Urinary bladder (tissue), 4 donors: ENCODE measurements at places on chromosomes 7 and 10. TPM values are rescaled to one million over a fixed set of nuclear protein-coding genes. Genes with fewer than 3 reads are reported as not detected.

GRCh38 chr10:84310470-84310869 is 17.9 kb upstream of the CCSER2 start:
- DNase-seq: no peak

GRCh38 chr7:1638215-1638661 is 31.8 kb upstream of the ELFN1 start:
- no peak for DNase-seq

DNA sequence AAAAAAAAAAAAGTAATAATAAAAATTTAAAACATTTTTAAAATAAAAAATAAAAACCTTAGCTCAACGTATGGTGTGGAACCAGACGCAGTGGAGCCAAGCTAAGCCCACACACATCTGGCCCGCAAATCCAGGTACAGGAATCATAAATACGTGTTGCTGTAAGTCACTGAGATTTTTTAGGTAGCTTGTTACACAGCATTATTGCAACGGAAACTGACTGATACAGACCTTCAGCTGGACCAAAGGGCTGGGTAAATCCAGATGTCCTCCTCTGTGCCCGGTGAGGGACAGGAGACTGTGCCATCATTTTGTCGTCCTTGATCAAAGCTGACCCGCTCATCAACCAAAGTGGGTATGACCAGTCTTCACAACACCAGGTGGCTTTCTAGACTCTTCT is 104.9 kb downstream of the TMEM130 start:
- DNase-seq: no peak

DNA sequence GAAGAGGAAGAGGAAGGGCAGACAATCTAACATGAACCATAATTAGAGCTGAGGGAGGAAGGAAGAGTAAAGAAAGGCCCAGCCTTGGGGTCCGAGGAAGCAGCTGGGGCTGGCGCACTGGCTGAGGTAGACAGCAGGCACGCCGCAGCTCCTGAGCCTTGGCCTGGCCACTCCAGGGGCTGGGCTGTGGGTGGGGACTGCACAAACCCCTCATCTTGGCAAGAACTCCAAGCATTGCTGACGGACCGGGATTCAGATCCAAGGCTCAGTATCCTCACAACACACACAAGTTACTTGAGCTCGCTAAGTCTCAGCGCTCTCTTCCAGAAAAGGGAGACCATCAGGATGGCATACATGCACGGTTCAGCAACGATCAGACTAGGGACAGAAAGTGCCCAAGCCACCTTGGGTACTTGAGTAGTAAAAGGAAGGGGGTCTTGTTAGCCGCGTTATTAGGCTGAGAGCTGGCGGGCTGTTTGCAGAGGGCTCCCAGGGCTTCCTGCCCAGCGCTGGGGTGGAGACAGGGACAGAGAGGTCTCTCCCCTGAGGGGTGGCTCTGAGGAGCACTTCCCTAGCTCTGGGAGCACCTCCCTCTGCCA is 4.5 kb downstream of the TNS3 start:
- DNase-seq: no peak

- no peak for DNase-seq
These were observed 102.7 kb upstream of the SDK1 start for GRCh38 chr7:3198316-3198715.

GRCh38 chr10:48492201-48492600 is 112.7 kb downstream of the ARHGAP22 start:
- DNase-seq: no peak

DNA sequence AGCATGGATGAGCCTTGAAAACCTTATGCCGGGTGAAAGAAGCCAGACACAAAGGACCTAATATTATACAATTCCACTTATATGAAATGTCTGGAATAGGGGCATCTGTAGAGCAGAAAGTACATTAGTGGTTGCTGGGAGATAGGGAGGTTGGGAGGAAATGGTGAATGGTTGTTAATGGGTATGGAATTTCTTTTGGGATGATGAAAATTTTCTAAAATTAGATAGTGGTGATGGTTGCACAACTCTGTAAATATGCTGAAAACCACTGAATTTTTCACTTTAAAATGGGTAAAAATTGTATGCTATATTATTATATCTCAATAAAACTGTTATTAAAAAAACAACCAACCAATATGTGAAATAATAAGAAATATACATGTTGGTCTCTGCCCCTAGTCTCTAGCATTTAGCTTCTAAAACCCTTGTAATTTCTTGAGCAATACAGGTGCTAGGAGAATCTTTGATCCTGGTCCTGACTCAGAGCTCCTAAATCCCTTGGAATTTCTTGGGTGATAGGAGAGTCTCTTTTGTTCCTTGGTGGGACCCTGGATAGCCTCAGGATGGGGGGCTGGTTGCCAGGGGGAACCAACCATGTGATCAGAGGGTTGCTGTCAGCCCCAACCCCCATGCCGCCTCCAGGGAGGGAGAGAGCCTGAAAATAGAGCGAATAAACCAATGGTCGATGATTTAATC is 64.0 kb downstream of the TACR2 start:
- no peak for DNase-seq

IDI2 gene
- not detected for total RNA-seq

IFIT1 gene
- 40.8 TPM for total RNA-seq
